ENCODE measurements at places on chromosomes 7 and 10.

GRCh38 chr10:76126607-76127527, 695.4 kb downstream of the LRMDA start:
- no peak for DNase-seq

GRCh38 chr7:68422281-68422680, 1176.0 kb upstream of the AUTS2 start:
- DNase-seq, result no peak

DNA sequence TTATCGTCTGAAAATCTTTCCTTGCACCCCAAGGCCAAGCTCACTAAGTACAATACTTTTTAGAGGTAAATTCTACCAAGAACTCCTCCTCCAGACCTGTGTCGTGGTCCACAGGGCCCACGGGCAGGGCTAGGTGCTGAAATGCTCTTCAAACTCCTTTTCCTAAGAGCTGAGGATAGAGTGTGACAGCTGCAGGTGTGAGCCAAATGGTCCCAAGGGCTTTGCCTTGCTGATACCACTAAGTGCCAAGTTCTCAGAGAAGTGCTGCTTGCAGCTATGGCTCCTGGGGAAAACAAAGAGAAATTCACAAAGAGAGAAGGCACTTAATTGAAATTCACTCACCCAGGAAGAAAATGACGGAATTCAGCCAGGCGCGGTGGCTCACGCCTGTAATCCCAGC, 868.9 kb upstream of the AUTS2 start:
- peak; percentile 15 for DNase-seq

DNA sequence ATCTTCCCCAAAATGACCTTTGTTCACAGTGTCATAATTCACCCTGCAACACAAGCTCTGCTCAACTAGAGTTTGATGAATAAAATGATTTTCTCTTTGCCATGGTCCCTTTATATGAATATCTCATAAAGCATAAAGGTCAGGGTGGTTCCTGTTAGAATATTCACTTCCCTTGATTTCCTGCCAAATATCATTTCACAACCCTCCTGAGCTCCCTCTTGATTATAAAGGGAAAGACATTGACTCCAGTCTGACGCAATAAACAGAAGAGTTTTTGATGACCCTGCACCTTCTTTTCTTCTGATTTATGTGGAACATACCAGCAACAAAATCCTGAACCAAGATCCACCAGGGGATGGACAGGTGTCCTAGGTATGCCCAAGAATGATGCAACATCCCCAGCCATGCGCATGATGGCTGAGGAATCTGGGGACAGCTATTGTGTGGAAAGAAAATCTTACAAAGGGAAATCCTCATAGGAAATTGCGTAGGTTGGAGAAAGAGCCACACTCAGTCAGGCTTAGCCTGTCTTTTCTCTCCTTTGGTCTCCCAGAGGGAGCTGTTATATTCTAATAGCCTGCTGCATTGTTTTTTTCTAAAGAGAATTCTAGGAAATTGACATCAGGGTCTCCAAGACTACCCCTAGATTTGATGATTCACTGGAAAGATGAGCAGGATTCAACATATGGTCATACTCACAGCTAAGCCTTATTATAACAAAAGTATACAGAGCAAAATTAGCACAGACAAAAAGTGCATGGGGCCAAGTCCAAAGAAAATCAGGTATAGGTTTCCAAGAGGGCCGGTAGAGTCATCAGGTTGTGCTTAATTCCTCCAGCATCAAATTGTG, 18.8 kb downstream of the IFIT3 start:
- DNase-seq, result no peak

GRCh38 chr10:74542077-74542476, 284.3 kb upstream of the KAT6B start:
- DNase-seq, result no peak

DNA sequence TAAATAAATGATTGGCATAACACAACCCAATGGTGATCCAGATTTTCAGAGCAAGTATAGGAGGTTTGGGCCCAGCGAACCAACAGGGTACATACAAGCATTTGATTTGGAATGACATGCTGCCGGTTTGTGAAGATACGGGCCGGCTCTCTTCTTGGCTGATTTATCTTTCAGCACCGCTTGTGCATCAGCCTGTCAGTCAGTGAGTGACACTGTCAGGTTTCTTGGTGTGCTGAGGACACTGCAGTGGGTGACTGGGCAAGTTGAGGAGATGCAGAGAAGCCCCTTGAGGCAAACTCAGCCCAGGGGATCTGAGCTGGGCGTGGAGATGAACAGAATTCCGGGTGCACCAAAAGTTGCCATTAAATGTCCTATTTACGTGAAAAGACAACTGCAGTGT, 194.5 kb downstream of the SNX10 start:
- no peak for DNase-seq

DNA sequence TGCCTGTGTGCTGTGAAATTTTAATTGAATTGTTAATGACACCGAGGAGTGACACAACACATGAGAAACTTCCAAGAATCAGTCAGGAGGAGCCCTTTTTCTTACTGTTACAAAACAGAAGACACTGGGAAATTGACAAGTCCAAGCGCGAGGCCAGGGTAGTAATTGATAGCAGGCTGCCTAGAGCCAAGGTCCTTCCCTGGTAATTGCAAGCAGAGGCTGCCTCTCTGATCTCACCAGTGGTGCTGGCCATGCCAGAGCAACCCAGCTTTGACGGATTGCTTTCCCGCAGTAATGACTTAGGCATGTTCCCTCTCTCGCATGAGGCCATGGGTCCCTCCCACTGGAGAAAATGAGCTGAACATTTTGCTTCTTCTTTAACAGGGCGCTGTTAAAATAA, 111.5 kb downstream of the LRMDA start:
- no peak for DNase-seq

DNA sequence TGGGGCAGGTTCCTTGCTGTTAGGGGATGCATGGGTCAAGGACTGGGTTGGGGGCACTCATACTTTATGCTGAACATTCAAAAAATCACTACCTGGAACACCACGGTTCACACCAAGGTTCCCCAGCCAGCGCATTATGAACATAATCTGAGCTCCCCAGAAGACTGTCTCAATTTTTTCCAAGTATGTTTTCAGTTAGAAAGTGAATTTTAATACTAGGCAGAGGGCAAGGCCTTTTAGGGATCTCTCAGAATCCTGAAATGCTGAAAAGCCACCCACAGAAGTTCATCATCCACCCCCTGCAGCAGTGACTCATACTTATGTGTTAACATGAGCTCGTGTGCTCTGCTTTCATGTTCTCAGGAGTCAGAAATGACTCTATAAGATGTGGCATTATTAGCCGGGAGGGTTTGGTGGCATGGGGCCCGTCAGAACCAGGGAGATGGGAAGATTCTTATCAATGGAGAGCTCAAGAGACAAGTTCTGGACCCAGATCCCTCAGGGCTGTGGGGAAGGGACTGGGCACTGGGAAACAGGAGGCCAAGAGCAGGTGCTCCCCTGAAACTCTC, 185.2 kb upstream of the ITGB1 start:
- no peak for DNase-seq
